ENCODE measurements at places on chromosomes 4 and X.

GRCh38 chrX:124594017-124594651, 247.8 kb downstream of the SH2D1A start:
- no peak for DNase-seq

DNA sequence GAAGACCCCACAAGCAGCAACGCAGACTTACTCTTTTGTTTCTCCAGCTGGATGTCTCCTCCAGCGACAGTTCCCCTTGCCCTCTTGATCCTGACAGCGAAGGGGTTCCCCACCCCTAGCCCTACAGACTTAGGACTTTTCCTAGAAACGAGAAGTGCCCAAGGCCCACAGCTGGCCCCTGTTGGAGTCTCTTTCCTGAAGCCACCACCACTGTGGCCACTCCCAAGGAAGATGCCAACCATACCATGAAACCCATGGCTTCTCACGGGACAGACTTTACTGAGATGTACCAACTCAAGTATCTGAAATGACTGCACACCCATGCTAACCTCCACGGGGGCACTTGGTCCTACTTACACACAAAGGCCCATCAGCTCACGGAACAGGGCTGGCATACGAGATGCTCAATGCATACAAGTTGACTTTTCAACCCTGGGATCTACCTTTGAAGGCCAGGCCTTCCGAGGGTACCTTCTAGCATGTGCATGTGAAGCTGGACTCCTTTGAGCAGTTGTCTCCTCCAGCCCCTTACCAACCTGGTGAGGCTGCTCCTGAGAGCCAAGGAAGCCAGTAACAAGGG, 924 bp upstream of the IRAK1 start:
- no peak for DNase-seq

DNA sequence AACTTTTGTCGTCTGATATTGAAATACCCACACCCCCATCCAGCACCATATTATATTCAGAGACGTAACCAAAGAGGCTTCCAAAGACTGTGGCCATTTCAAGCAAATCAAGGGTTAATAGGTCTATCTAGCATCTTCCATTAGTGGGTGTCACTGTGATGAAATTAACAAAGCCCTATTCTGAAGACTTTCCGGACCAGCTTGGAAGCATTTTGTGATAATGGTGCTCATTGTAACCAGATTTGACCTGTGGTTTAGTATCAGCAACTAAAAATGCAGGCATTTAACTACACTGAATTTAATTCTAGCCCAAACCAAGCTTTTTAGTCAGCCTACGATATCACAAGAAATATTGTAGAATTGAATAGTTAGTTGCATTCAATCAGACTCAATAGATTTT, 309.7 kb upstream of the TENM3 start:
- no peak for DNase-seq

GRCh38 chrX:101691835-101692234, 32.2 kb upstream of the ARMCX2 start:
- DNase-seq, result no peak

GRCh38 chr4:183326853-183327252, 4.6 kb upstream of the CLDN24 start:
- no peak for DNase-seq

DNA sequence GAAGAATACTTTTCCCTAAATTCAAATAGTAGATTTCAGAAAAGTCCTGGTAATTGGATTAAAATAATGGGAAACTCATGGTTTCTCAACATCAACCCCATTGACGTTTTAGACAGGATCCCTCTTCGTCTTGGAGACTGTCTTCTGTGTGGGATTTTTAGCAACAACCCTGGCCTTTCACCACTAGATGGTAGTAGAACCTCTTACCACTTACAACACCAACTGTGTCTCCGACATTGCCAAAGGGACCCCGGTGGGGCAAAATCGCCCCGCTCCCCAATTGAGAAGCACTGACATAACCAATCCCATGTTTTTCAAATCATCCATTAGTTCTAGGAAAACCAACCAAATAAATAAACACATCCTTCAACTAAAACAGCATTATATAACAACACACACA, 16.9 kb upstream of the ANOS1 start:
- DNase-seq, result no peak

DNA sequence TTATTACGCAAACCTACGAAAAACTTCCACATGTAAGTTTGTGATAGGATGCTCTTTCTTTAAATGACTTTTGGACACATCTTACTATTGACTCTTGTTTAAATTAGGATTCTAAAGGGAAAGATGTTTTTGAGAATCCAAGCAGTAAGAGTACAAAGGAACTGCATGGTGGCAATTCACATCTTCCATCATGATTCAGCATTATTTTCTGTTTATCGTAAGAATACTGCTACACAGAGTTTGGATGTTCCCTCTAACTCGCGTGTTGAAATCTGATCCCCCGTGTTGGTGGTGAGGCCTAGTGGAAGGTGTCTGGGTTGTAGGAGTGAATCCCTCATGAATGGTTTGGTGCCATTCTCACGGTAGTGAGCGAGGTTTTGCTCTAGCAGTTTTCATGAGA, 371.8 kb upstream of the FTHL17 start:
- DNase-seq, result no peak

DNA sequence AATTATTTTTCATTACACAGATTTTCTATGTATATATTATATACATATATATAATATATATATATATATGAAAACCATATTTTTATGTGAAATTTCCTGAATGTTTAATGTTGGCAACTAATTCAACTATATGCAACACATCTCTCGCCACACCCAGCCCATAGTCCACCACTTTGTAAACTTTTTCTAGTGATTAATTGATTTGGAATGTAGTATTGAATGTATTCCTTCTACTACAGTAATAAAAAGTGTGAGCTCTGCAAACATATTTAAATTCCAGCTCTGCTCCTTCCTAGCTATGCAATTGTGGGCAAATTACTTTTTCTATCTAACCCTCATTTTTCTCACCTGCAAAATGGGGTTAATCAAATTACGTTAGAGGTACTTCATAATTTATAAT, 187.8 kb downstream of the TEX11 start:
- no peak for DNase-seq

DNA sequence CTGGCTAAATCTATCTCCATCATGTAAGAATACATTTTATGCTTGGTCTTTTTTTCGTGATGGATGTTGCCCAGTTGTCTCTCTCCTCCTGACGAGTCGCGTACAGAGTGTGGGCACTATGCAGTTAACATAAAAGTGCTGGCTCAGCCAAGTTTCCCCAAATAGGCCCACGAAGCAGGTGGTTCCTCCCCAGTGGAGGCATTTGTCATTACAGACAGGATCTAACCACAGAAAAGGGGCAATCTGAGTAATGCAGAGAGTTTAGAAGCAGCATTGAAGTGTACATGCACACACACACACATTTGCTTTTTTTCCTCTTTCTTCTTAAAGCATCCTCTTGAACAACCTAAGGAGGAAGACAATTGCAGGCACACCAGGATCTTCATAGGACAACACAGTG, 188.7 kb upstream of the VCX start:
- no peak for DNase-seq

DNA sequence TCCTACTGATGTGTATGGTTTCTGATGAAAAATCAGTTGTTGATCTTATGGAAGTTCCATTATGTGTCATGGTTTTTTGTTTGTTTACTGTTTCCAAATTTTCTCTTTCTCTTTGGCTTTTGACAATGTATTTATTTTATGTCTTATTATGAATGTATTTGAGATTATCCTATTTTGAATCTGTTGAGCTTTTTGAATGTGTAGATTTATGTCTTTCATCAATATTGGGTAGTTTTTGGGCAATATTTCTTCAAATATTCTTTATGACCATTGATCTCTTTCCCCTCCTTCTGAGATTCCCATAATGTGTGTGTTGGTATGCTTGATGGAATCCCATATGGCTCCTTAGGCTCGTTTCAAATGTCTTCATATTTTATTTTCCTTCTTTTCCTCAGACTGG, 80.5 kb upstream of the FAM47C start:
- DNase-seq, result no peak

- DNase-seq, result peak; percentile 35
These were observed 1.4 kb downstream of the ELOVL6 start for GRCh38 chr4:110196871-110197528.

DNA sequence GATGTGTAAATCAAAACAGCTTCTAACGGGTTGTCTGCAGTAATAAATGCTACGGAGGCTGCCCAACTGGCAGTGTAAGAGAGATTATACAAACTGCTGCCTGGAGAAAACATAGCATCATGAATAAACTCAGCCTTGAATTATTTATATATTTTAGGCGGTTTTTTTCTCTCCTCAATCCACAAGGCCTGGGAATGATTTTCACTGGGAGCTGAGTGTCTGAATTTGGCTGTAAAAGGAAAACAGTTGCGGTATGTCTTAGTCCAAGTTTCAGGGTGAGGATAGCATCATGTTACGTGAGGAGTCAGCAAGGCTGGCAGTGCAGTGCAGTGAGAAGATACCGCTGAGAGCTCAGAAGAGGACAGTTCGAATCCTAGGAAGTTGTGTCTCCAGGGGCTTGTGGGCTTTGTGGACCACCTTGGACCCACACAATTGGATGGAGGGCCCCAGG, 291.5 kb upstream of the BOD1L1 start:
- no peak for DNase-seq

- no peak for DNase-seq
These were observed 482 bp upstream of the MBTPS2 start for GRCh38 chrX:21838937-21839333.

DNA sequence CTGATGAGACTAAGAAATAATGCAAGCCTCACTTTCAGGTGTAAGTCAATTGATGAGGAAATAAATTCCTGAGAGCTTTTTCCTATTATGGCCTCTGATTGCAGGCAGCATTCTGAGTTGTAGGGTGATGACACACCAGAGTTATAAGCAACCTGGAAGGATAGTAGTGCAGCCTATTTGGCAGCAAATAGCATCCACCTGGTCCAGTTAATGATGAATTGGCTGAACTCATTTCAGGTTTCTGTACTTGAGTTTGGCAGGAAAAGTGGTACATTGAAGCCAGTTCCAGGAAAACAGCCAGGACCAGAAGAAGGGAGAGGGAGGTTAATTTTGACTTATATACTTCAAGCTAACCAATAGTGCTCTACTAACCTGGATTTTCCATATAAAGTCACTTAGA, 316.8 kb downstream of the NAF1 start:
- DNase-seq, result no peak

DNA sequence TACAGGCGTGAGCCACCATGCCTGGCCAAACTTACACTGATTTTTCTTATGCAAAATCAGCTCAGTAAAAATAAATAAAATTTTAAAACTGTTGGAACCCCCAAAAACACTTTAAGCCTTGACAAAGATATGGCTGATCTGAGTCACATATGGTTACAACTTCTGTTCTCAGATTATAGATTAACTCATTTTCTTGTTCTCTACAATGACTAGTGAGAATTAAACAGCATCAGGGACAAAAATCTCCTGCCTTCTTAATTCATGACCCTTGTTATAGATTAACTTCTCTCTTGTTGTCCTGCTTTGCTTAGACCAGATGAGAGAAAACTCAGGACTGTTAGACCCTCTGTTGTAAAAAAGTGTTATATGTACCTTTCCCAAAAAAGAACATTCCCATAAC, 24.2 kb upstream of the EXOC1L start:
- DNase-seq, result no peak

GRCh38 chr4:76758290-76758882, 139.6 kb downstream of the SOWAHB start:
- DNase-seq, result no peak

GRCh38 chr4:138216272-138216867, 25.8 kb downstream of the SLC7A11 start:
- DNase-seq, result no peak

- DNase-seq, result no peak
These were observed 185.3 kb downstream of the CRLF2 start for GRCh38 chrX:1027133-1027532.

- DNase-seq, result no peak
These were observed 15.3 kb downstream of the C4orf50 start for GRCh38 chr4:6002926-6003325.

- no peak for DNase-seq
These were observed 631.6 kb downstream of the SPRY1 start for GRCh38 chr4:124028182-124028581.

- DNase-seq, result peak; percentile 0
These were observed 286.9 kb upstream of the FGF16 start for GRCh38 chrX:77160301-77160700.

GRCh38 chr4:185092535-185093197, 50.4 kb upstream of the SLC25A4 start:
- DNase-seq, result no peak

- no peak for DNase-seq
These were observed 80.1 kb downstream of the RS1 start for GRCh38 chrX:18591834-18592233.

- DNase-seq, result no peak
These were observed 339.7 kb upstream of the VCX start for GRCh38 chrX:7503251-7503650.

GRCh38 chr4:117550085-117550484, 464.7 kb upstream of the TRAM1L1 start:
- no peak for DNase-seq

DNA sequence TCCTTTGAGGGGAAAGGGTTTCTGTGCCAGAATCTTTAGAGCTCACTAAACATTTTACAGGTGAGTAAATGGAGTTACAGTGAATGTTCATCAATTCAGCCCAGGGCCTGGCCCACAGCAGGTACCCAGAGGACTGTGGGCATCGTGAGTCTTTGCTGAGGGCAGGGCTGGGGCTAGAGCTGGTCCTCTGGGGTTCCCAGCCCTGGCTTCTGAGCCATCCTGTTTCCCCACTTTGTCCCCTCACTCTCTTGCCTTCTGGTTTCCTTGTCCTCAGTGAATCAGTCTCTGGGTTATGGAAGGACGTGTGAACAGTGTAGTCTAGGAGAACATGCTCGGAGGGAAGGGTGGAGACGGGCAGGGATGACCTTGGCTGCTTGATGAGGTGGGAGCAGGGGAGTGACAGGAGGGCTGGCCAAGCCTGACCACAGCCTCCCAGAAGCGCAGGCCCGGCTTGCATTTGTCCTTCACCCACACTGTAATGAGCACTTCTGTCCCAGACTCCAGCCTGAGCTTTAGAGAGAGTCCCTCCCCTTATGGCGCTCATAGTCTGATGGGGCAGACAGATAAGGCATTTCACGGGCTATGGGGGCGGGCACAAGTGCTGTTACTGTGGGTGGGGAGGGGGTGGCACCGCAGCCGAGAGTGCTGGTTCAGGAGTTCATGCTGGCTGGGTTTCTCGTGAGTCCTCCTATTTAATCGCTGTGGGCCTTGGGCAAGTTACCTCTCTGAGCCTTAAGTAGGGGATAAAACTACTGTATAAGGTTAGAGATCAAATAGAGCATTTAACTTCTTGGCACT, 17.3 kb downstream of the TBC1D14 start:
- DNase-seq, result no peak

DNA sequence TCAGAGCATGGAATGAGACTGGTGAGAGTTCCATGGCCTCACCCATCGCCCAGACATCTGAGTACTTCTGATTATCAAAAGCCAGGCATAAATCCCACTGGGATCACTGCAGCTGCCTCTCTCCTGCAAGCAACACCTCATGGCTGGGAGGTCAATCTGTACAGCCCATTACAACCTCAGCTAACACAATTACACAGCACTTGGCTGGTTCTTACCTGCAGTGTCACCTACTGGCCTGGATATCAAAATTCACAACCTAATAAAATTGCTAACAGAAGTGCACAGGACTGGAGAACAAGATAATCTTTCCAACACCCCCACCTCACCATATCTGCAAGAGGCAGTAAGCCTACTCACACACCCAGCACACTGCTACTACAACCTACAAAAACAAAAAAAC, 341.7 kb upstream of the NDST3 start:
- DNase-seq, result no peak

- DNase-seq, result no peak
These were observed 1.7 kb upstream of the AFAP1 start for GRCh38 chr4:7941111-7941964.

GRCh38 chrX:24479924-24480323, 14.8 kb downstream of the PDK3 start:
- DNase-seq, result peak; percentile 6
